ENCODE measurements at places on chromosomes 2 and 18. TPM values are rescaled to one million over a fixed set of nuclear protein-coding genes. Genes with fewer than 3 reads are reported as not detected.
A peak's percentile ranks its signal among the peaks of the same experiment; 100 is the strongest.

The IL37 gene
- not detected for total RNA-seq

GRCh38 chr2:232492236-232492848 lies 4.7 kb upstream of the ECEL1 start:
- H3K4me3 ChIP-seq: no peak overlapping the region
- H3K36me3 ChIP-seq: no peaks in the 10 kb centered on the region
- no peak for DNase-seq
- no peaks in the 10 kb centered on the region for H3K4me1 ChIP-seq
- no peak overlapping the region for H3K27ac ChIP-seq
- peaks cover 54% of the 10 kb centered on the region for H3K27me3 ChIP-seq

GRCh38 chr2:55888936-55889335 lies 34.6 kb downstream of the EFEMP1 start:
- DNase-seq: no peak
- peaks cover 1% of the 10 kb centered on the region for H3K27me3 ChIP-seq
- peaks cover 33% of the 10 kb centered on the region for H3K4me1 ChIP-seq
- no peak overlapping the region for H3K27ac ChIP-seq
- no peak overlapping the region for H3K4me3 ChIP-seq

DNA sequence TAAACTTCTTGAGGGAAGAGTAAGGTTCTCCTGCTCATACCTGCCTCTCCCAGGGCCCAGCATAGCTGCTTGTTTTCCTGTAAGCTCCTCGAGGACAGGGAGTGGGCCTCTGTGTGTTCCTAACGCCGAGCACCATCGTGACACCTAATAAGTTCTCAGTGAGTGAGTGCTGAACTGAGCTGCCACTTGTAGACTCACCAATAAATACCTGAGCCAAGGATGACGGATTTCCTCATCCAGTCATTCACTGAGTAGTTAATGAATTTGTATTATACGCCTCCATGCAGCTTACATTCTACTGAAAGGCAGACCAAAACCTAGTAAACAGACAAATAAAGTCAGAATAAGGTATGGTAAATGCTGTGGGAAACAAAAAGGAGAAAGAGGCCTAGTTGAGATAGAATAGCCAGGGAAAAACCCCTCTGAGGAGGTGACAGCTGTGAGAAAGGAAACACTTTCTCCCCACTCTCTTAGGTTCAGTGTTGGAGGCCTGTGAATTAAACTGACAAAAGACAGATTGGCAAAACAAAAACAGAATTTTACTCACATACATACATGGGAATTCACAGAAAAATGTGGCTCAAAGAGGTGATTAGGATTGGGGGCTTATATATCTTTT lies 138.6 kb downstream of the B3GNT2 start:
- H3K36me3 ChIP-seq: no peaks in the 10 kb centered on the region
- peaks cover 54% of the 10 kb centered on the region for H3K4me1 ChIP-seq
- no peak overlapping the region for H3K4me3 ChIP-seq
- peak overlapping the region; percentile 83 for H3K27ac ChIP-seq
- no peak for DNase-seq

DNA sequence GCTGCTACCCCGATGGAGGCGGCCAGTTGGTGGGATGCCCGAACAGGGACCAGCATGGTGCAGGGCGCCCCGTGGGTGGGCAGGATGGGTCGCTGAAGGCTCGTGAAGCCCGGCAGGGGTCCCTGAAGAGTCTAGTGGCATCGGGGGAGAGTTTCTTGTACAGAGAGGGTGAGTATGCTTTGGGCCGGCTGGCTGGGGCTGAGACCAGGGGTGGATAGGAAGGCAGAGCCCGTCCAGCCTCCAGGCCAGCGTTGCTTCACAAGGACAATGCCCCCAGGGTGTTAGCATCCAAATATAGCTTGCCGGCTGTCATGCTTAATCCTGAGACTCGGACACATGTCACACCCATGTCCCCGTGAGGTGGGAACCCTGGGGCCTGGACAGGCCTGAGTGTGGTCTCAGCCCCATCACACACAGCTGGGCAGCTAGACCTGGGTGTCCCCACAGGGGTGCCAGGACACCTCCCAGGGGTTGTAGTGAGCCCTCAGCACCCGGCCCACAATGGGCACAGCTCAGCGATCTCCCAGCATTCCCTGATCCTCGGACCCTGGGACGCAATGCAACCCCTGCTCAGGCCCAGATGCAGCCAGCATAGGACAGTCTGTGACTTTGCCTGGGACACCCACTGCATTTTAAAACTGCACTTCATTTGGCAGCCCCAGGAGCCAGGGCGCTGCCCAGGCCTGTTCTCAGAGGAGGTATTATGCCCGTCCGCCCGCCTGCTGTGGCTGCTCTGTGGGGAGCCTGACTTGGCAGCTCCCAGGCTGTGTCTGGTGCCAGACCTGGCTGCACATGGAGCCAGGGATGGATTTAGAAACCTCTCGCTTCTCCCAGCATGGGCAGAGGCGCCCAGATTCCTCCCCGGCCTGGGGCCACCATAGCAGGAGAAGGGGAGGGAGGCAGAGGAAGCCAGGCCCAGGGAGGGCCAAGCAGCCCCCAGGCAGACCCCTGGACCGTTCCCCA lies 36.4 kb downstream of the RAMP1 start:
- H3K4me1 ChIP-seq: peaks cover 7% of the 10 kb centered on the region
- no peak overlapping the region for H3K4me3 ChIP-seq
- no peaks in the 10 kb centered on the region for H3K27me3 ChIP-seq
- H3K27ac ChIP-seq: no peak overlapping the region
- no peak for DNase-seq

GRCh38 chr18:13378150-13378549 lies 159.6 kb downstream of the LDLRAD4 start:
- no peaks in the 10 kb centered on the region for H3K36me3 ChIP-seq
- peaks cover 53% of the 10 kb centered on the region for H3K4me1 ChIP-seq
- H3K4me3 ChIP-seq: no peak overlapping the region
- DNase-seq: no peak
- no peaks in the 10 kb centered on the region for H3K27me3 ChIP-seq

DNA sequence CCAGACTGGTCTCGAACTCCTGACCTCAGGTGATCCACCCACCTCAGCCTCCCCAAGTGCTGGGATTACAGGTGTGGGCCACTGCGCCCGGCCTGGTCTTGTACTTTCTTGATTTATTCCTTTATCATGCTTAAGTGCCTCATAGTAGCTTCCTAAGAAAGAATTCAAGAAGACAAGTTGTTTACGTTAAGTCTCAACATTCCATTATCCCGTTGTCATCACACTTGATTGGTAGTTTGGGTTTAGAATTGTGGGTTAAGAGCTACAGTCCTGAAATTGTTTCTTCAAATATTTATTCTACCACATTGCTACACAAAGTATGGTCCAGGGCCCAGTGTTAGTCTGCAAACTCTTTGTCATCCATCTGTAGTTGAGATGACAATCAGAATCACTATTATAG lies 194.0 kb downstream of the VWC2L start:
- H3K4me3 ChIP-seq: no peak overlapping the region
- H3K27ac ChIP-seq: no peak overlapping the region
- H3K27me3 ChIP-seq: no peaks in the 10 kb centered on the region
- H3K4me1 ChIP-seq: peaks cover 7% of the 10 kb centered on the region

All from mesothelial cell of epicardium (in vitro differentiated cells).